ENCODE measurements at places on chromosomes 1 and 21. TPM values are rescaled to one million over a fixed set of nuclear protein-coding genes. Genes with fewer than 3 reads are reported as not detected.

Gene KDM1A
- 103 TPM for total RNA-seq

Gene ERO1B
- 4.9 TPM for total RNA-seq

Gene SH3BGR
- 2.0 TPM for total RNA-seq

Gene NECAP2
- total RNA-seq, result 67.5 TPM

Gene VWA5B1
- not detected for total RNA-seq

Gene GBP6
- not detected for total RNA-seq

Gene KISS1
- not detected for total RNA-seq

Gene APOBEC4
- not detected for total RNA-seq

Gene TOMM20
- 100 TPM for total RNA-seq

Gene PRAMEF17
- total RNA-seq, result not detected

Gene NLRP3
- total RNA-seq, result 0.16 TPM

All from osteocyte (in vitro differentiated cells).